T-helper 9 cell (primary cell): ENCODE measurements at places on chromosomes 5 and 9.

- DNase-seq: no peak
These were observed 8.9 kb upstream of the AKNA start for GRCh38 chr9:114396558-114397218.

- DNase-seq: no peak
These were observed 403.6 kb upstream of the IRX2 start for GRCh38 chr5:3155046-3155445.

DNA sequence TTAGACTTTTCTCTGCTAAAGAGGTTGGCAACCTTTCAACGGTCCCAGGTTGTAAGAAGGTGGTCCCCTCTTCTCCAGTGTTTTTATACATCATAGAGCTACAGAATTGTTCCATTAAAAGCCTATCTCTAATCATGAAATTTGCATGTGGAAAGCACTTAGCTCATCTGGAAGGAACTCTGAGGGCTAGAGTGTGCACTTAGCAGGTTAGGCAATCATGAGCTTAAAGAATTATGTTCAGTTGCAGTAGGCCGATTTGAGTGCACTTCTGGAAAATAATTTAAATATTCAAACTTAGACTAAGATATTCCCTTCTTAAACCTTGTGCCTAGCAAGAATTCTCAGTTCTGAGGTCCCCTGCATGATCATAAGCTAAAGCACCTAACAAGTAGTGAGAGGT, 468.7 kb downstream of the SPATA31D1 start:
- no peak for DNase-seq

- DNase-seq: no peak
These were observed 468.4 kb upstream of the CDH6 start for GRCh38 chr5:30725073-30725472.

DNA sequence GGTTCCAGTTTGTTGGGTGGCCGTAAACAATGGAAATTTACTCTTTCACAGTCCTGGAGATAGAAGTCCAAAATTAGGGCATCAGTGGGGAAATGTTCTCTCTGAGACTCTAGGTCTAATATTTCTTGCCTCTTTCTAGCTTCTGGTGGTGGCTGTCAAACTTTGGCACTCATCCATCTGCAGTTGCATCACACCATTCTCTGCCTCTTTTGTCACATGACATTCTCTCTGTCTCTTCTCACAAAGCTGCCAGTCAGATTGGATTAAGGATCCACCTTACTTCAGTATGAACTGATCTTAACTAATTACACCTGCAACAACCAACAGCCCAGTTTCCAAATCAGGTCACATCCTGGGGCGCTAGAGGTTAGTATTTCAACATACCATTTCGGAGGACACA, 222.9 kb upstream of the FTMT start:
- DNase-seq: no peak

DNA sequence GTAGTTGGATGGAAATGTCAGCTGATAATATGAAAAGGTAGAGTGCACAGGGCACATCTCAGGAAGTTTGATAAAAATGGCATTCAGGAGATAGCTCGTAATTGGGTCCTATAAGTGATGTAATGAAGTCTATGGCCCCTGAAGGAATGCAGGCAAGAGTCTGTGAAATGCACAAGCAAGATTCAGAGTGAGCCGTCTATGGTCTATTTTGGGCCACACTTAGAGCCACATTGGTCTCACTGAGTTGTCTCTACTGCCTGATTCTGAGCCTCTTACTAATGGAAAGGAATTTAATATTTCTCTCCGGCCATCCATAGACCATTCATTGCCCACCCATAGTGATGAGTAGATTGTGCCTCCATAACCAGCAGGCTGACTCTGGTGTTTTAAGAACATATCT, 111.3 kb upstream of the KCNN2 start:
- DNase-seq: no peak

DNA sequence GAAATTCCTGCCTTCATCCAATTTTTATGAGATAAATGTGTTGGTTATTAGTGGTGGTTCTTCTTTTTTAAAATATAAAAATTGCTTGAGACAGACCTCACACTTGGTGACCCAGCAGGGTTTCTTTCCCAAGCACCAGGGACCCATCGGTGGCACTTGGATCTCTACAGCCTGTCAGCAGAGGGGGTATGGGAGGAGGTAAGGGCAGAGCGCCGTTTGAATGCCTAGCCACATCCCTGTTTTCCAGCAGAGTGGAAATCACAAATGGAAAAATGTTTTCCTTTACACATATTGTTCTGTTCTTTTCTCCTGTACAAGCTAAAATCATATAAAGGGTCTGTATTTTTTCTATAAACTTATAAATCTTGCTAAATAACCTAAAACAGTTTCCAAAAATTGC, 248.0 kb downstream of the NR3C1 start:
- no peak for DNase-seq

DNA sequence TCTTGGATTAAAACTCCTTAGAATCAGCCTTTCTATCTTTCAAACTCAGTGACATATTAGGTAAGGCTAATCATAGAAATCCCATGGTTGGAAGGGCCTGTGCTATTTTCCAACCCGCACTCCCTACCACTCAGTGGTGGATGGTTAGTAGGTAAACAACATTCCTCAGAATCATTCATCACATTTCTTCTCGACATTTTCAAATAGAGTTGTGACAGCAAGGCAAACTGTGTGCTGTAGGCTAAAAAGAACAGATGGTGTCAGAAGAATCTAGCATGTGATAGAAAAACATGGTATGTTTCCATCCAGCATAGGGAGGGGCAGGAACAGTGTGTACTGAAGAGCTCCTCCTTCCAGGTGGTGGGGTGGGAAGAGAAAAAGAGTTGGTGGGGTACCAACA, 227.3 kb upstream of the NMUR2 start:
- DNase-seq: no peak

DNA sequence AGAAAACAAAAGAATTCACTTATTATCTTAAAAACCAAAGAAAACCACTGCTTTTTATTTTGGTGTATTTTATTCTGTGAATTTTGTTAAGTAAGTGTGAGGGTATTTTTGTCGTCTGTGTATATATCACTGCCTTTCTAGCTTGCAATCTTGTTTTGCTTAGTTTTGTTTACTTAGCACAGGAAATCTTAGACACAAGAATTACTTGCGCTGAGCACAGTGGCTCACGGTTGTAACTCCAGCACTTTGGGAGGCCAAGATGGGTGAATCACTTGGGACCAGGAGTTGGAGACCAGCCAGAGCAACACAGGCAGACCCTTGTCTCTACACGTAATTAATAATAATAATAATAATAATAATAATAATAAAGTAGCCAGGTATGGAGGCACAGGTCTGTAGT, 230.3 kb downstream of the PAPPA start:
- no peak for DNase-seq

GRCh38 chr9:38044706-38045105, 24.3 kb downstream of the SHB start:
- no peak for DNase-seq

DNA sequence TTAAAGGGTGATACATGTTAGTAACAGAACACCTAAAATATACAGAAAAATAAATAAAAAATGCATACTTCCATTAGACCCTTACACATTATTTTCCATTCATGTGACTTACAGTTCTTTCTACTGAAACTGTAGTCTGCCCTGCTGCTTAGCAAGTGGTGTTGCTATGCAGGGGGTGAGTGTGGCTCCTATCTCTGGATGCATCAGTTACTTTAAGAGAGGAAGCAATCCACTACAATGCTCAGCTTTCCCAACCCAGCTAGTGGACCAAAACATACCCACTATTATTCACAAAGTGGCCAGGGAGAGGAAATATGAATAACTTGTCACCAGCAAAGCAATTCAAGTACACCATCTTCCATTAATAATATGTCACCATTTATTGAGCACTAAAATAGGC, 121.8 kb downstream of the DOCK2 start:
- no peak for DNase-seq

GRCh38 chr5:122404018-122404417, 92.0 kb downstream of the SNCAIP start:
- no peak for DNase-seq

DNA sequence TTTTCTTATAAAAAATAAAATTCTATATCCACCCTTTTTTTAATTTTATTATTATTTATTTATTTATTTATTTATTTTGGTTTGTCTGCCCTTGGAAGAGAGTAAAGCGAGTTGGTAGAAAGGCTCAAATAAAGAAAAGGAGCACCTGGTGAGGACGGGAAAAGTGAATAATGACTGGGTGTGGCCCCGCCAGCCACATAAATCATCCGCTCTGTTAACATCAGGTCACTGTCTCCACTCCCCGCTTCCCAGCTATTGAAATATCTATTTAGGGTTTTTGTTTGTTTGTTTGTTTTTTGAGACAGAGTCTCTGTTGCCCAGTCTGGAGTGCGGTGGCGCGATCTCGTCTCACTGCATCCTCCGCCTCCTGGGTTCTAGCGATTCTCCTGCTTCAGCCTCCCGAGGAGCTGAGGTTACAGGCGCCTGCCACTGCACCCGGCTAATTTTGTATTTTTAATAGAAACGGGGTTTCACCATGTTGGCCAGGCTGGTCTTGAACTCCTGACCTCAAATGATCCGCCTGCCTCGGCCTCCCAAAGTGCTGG, 844 bp downstream of the POLR3G start:
- no peak for DNase-seq

GRCh38 chr5:178450121-178451028, 139.8 kb downstream of the COL23A1 start:
- no peak for DNase-seq

GRCh38 chr9:79817438-79818004, 245.8 kb downstream of the TLE4 start:
- no peak for DNase-seq

DNA sequence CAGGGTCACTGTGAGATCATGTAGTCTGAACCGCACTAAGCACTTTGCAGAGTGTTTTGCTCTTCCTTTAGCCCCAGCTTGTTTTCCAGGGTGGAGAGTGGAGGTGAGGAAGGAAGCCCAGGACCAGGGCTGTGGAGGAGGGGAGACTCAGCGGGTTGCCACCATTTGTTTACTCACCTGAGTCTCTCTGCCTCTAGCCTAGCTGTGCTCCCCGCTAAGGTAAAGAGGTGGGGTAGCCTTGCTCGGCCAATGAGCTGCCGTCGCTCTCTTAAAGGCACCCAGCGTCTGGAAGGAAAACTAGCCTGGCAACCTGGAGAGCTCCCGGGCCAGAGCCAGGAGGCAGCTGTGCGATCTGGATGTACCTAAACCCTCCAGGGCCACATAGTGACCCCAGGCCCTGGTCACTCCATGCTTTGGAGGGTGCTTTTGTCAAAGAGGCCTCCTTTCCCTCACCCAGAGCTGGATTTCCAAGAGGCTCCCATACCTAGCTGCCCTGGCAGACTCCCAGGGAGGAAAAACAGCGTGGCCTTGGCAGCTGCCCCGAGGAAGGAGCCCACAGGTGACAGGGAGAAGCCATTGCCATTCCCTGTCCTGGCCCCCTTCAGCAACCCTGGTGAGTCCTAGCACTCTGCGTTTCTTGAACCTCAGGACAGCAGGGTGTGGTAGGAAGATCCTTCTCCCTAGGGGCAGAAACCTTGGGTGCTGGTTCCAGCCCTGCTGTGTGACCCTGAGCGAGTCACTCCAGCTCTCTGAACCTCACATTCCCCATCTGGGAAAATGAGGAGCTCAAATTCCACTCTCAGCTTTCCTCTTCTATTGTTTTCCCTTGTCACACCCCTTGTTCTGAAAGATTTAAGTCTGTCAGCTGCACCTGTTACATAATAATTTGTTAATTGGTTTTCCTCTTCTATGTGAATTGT, 42.4 kb upstream of the LARP1 start:
- DNase-seq: no peak

- peak; percentile 13 for DNase-seq
These were observed 40.3 kb upstream of the NAA35 start for GRCh38 chr9:85900504-85901201.

GRCh38 chr5:79133121-79133656, 21.6 kb downstream of the BHMT start:
- DNase-seq: no peak

DNA sequence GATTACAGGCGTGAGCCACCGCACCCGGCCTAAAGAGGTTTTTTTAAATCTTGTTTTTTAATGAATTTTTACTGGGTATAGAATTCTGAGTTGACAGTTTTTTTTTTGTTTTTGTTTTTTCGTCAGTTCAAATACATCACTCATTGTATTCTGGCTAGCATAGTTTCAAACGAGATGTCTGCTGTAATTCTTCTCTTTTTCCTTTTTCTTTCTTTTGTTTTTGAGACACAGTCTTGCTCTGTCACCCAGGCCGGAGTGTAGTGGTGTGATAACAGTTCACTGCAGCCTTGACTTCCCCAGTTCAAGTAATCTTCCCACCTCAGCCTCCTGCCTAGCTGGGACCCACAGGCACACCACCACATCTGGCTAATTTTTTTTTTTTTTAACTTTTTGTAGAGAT, 2.2 kb upstream of the PRRT1B start:
- DNase-seq: no peak

- no peak for DNase-seq
These were observed 89.6 kb downstream of the RAPGEF1 start for GRCh38 chr9:131650254-131650653.

DNA sequence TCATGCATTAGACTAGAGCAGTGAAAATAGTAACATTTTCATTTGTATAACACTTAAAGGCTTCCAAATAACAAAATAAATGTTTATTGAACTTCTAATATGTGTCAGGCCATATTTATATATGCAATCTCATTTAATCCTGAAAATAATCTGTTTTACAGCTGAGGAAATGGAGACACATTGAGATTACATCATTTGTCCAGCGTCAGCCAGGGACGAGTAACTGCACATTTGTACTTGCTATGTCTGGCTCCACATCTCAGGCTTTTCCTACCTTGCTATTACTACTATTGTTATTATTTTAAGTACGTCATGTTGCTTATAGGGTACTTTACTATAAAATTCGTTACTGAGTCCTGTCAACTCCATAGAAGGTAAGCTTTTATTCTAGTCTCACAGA, 3.8 kb upstream of the C9 start:
- DNase-seq: no peak

- DNase-seq: no peak
These were observed 9.2 kb upstream of the AGPAT2 start for GRCh38 chr9:136696502-136696901.

GRCh38 chr9:126490214-126490631, 123.5 kb upstream of the LMX1B start:
- no peak for DNase-seq

DNA sequence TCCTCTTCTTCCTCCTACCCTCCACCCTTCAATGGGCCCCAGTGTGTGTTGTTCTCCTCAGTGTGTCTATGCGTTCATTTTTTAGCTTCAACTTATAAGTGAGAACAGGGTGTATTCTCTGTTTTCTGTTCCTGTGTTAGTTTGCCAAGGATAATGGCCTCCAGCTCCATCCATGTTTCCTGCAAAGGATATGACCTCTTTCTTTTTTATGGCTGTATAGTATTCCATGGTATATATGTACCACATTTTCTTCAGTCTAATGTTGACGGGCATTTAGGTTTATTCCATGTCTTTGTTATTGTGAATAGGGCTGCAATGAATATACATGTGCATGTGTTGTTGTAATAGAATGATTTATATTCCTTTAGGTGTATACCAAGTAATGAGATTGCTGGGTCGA, 634.9 kb upstream of the SEMA6A start:
- no peak for DNase-seq

DNA sequence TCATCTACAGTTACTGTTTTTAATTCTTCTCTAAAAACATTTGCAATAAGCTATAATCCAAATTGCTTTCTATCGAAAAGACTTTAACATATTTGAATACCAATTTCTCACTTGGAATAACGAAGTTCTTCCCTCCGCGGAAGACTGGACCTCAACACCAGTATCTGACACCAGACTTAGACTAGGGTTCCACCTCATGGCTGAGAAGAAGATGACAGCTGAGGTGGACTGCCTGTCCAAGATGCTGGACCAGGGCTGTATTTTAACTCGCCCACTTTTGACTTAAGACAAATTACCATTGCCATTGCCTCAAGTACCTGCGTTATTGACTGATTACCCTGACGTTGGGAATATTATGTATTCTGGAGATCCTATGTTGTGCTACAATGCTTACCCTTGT, 34.1 kb downstream of the ZMAT2 start:
- no peak for DNase-seq
